NCI-H187 treated with DMSO at 0.1 percent for 48 hours (cell line): ENCODE measurements at places on chromosomes 5 and 9.

- DNase-seq: no peak
Measured at GRCh38 chr5:25458628-25459027, 813.9 kb upstream of the CDH10 start.

DNA sequence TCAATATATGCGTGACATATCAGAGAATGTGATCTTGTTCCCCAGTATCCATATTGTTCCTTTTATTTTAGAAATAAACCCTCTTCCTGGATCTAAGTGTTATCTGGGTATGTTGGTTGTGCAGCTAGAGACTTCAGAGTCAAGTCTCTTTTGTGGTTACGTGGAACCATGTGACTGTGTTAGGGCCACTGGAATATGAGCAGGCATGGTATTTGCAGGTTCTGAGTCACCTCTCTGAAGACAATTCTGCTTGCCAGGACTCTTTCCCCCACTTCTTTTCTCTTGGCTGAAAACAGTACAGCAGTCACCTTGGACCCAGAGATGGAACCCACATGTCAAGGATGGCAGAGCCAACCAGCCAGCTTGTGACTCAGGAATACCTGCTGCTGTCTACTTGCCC is 59.7 kb downstream of the ATP10B start:
- no peak for DNase-seq

- DNase-seq: no peak
Measured at GRCh38 chr9:17191082-17191481, 56.2 kb downstream of the CNTLN start.

DNA sequence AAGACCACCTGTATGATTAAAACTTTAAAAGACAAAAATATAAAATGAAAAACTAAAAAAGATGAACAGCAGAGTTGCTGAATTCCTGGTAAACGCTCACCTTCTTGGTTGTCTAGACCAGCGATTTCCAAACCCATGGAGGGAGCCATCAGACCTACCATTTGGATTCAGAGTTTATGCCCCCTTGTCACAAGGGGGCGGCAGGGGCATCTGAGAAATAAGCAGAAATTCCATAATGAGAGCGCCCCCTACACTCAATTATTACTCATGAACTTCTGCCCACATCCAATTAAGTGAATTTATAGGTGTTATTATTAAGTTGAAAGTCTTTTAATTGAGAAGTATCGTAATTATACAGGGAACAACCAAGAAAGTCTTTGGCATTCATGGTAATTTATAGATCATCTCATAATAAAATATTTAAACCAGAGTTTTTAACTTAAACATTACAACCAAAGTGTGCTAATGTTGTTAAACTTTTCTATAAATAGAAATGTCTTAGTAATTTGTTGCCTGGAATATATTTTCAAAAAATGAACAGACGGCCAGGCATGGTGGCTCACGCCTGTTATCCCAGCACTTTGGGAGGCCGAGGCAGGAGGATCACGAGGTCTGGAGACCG is 35.2 kb upstream of the SPATA31C2 start:
- DNase-seq: no peak

DNA sequence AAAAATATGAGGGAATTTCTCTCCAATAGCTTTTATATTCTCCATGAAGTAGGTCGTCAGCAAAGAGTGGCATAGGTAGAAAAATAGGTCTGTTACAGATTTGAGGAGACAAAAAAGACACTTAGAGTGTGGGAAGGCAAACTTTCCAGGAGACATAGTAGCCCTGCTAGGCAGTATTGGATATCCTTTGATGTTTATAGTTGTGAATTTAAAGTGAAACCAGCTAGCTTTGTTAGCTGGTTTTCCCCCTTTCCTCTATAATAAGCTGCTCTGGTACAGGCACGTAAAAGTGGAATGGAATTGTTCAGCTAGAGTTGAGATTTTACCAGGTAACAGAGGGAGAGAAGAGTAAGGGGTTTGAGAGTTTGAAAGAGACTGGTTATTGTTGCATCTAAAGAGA is 17.1 kb upstream of the APC start:
- DNase-seq: no peak

DNA sequence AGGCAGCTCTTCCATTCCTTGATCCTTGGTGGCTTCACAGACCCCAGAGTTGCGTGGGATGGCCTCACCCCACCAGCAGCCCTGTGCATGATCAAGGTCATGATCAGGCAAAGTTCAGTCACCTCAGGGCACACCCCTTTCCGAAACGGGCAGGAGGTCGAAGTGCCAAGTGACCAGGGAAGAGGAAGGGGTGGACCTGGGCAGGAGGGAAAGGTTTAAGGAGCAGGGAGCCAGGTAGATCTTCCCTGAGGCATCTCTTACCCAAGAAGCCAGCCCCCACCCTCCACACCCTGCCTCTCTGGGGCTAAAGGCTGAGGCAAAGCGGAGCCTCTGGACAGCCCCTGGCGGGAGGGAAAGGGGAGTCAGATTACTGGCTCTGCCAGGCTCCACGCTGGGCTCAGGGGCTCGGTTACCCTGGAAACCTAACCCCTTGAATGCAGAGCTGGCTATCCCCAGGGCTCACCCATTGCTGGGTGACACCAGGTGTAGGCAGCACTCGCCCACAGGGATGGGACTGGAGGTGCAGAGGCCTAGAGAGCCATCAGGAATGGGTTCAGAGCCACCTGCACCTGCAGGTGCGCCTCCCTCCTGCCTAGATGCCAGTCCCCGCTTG is 3.6 kb downstream of the MGAT4B start:
- DNase-seq: peak; percentile 68

GRCh38 chr9:117340422-117340821 is 74.4 kb downstream of the ASTN2 start:
- no peak for DNase-seq

GRCh38 chr5:175141421-175141820 is 302.6 kb downstream of the DRD1 start:
- DNase-seq: no peak

GRCh38 chr5:101728933-101729332 is 567.2 kb downstream of the SLCO4C1 start:
- no peak for DNase-seq

GRCh38 chr9:131233995-131234394 is 42.3 kb downstream of the FAM78A start:
- no peak for DNase-seq

DNA sequence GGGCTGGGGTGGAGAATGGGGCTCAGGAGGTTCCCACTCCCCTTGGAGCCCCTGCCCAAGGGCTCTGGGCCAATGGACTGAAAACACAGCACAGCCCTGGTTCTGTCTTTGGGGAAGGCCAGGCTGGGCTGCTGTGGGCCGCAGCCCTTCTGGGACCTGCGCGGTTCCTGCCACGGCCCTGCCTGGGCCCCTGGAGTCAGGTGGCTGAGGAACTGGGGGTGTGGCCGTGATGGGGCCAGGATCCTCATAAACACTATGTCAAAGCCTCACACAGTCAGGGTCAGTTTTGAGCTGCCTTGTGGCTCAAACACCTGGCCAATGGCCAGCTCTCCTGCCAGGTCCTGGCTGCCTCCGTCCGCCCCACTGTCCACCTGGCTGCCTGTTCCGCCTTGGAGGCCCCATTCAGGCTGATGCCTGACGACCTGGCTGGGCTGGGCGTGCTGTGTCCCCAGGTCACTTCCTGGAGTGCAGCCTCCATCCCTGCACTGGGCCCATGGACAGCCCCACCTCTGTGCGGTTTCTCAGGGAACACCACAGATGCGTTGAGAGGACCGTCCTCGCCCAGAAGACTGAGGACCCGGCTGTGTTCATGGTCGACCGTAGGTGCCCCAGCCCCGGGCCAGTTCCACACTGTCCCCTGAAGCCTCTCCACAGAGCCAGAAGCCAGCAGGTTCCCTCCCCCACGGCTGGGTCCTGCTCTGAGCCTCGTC is 27.5 kb downstream of the PAEP start:
- no peak for DNase-seq

DNA sequence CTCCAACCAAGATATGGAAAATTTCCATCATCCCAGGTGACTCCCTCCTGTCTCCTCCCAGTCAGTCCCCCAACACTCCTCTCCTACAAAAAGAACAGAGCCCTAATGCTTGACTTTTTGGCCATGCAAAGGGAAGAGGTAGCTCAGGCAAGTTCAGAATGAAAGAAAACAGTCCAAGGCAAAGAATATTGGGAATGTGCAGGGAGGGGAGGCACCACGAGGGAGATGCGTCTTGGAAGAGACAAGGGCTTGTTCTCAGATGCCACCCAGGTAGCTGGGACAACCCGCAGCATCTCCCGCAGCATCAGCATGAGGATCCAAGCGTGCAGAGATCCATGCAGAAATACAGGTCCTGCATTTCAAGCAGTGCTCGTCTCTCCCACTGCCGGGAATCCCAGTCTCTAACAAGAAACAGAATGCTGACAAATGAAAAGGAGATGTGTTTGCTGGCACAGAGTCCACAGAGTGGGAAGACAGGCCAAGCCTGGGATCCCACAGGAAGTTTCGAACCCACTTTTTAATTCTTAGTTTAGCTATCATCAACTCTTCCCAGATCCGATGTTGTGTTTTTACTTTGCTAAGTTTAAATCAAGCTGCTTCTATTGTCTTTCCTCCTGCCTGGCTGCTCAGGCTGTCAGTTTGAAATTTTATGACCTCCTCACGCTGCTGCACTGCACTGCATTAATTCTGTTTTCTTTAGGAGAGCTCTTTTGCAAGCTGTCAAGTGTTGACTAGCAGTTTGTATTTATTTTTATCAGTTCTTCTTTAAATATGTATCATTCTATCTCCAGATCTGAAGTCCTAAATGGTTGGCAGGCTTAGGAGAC is 86.8 kb upstream of the OSMR start:
- DNase-seq: no peak

- no peak for DNase-seq
Measured at GRCh38 chr5:74017112-74017511, 391.1 kb downstream of the ARHGEF28 start.

GRCh38 chr5:147743678-147744374 is 38.7 kb downstream of the JAKMIP2 start:
- DNase-seq: peak; percentile 78

GRCh38 chr9:109328978-109329637 is 8.2 kb upstream of the EPB41L4B start:
- peak; percentile 18 for DNase-seq

DNA sequence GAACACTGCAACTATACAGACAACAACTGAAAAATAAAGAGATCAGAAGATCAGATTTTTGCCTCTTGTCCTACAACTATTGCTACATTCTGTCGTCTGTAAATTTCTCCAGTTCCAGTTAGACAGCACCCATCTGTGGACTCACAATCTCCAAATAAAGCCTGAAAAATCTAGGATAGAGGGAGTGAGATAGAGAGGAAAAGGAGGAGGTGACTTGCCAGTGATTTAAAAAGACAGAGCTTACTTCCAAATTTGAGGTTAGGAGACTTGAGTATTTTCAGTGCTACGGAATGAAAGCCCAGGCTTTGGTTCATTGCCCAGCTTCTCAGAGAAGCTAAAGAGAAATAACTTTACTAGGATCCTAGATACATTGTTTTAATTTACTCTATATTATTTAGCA is 63.6 kb downstream of the PTCD2 start:
- DNase-seq: no peak

DNA sequence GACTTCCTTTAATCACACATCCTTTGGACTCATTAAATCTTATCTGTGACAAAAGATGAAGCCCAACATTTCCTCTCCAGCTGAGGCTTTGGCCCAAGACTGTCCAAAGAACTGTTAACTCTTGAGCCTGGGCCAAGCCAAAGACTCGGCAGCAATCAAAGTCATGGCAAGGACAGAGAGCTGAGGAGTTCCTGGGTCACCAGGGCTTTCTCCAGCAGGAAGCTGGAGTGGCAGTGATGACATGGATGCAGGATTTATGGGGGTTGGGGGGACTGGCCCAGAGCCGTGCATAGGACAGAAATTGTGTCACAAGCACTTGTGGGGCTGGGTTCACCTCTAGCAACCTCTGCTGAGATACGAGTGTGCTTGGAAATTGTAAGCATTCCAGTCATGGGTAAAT is 440.3 kb downstream of the PLK2 start:
- DNase-seq: no peak

DNA sequence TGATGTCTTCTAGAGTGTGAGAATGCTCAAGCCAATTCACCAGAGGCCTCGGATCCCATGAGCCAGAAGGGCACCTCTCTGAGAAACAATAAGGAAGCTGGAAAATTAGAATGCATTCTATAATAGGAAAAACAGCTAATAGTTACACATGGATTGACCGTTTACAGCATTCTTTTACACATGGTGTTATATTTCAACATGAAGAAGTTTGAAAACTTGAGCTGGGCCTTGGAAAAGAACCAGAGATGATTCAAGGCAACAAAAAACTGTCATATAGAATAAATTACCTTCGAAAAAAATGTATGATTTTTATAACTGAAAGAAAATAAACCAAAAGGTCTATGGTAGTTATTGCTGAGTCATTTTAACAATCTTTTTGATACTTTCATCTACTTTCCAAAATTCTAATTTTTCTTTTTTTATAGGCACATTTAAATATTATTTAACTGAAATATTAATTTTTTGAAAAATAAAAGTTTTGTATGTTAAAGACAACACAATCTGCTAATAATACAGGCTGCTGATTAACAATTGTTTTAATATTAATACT is 6.2 kb downstream of the SH3TC2 start:
- DNase-seq: no peak

GRCh38 chr5:132300577-132301343 is 6.6 kb downstream of the SLC22A4 start:
- no peak for DNase-seq
